ENCODE measurements at places on chromosomes 7 and 10.

DNA sequence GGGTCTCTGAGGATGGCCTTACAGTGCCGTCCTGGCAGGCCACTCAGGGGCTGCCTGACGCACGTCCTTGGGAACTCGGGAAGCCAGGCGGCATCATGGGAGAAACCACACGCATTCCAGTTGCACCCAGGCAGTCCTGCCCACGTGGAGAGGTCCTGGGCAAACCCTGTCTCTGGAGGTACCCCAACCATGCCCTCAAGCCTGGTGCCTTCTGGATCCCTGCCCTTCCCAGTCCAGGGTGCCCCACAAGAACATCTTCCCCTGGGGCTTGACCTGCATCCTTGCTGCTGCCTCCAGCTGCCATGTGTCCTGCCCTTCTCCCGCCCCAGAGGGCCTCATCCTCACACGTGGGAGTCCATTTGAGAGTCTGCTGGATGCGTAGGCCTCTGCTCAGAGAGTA, 200.3 kb upstream of the PPP2R2D start:
- DNase-seq = no peak

- no peak for DNase-seq
These were observed 150.3 kb downstream of the RNF216 start for GRCh38 chr7:5631152-5631551.

DNA sequence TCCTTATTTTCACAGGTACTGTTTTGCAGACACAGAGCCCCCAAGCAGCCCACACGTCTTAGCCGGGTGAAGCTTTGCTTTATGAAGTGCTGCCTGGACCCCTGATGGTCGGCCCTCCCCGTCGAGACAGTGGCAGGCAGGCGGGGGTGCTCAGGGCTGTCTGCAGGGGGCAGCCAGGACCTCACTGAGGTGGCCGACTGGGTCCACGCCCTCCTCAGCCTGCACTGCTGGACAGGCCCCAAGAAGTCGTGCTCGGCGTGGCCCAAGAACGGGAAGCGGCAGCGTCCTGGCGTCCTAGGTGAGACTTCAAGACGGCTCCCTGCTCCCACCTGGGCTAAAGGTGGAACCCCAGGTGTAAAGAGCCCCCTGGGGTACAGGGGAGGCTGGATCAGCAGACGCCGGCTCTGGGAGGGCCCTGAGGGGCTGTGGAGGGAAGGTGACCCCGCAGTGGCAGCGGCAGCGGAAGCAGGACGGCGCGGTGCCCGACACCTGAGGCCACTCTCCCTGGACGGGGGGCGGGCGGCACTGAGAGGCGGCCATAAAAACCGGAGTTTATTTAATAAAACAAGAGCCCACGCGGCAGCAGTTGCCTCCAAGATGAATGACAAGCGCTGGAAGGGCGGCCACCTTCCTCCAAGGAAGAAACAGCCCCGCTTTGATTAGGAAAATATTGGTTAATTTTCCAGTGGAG, 179.4 kb downstream of the ELFN1 start:
- DNase-seq = no peak

DNA sequence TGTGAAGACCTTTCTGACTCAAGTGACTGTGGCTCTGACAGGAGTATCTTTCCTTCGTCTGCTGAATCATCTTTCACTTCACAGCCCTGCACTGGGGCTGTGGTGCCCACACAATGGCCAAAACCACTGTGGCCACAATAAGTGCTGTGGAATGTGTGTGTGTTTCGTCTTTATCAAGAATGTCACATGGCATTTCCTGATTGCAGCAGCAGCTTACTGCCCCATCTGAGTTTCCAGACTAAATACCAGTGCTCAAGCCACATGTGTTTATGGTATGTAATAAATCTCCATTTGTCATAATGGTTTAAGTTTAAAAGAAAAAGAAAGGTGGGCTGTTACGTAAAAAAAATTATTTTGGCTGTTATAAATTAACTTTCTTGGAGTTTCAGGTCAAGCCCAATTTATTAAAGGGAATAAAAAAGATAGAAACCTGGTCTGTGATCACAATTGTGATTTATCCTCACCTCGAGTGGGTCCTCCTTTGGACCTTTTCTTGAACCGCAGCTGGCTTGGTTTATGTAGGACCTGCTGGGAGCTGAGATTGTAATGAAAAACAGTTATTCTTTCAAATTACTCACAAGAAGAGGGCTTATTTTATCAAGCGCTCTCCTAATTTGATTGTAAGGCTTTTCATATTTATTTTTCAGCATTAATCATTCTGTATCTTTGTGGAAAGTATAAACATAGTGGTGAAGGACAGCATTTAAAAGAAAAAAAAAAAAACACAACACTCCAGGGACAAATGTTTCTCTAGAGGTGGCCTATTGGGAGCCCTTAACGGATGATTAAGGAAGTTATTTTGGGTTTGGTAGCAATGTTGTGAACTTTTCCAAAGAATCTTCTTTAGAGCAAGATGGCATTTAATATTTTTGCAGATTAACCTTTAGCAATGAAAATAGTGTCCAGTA, 116.2 kb downstream of the LRMDA start:
- DNase-seq = no peak

GRCh38 chr10:50286517-50286916, 35.2 kb upstream of the ASAH2 start:
- no peak for DNase-seq

DNA sequence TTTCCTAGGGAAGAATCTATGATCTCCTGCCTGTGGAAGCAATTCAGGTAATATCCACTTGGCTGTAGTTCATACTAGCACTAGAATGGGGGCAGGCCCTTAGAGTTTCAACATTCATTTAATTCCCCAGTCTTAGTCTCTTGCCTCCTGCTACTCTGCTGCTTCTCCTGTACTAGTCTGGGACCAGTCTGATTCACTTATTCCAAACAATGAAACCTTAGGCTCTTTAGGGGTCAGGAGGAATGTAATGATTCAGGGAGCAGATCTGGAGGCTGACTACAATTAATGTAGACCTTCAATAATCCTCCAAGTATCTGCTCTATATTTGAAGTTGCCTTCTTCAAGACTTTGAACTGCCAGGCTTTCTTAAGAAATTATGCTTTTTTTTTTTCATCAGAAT, 101.8 kb downstream of the GNAT3 start:
- DNase-seq = no peak

GRCh38 chr7:2106924-2107323, 125.8 kb downstream of the MAD1L1 start:
- no peak for DNase-seq

- DNase-seq = no peak
These were observed 58.9 kb upstream of the USP6NL start for GRCh38 chr10:11670381-11670780.

- no peak for DNase-seq
These were observed 603 bp downstream of the ADRA2A start for GRCh38 chr10:111077479-111077784.

DNA sequence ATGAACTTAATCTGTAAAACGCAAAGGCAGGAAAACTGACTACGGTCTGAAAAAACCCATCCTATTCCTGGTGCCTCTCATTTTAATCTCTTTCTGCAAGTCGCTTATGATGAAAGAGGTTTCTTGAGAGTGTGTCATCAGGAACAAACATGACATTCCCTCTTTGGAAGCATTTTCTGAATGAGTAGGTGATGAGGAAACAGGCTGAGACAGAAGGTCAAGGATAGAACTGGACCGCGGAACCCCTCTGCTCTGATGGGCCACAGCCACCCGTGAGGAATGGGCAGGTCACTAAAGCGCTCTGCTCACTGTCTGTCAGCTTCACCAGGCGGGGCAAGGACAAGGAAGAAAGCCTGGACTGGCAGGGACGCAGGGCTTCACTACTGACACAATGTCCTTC, 28.6 kb downstream of the BEND7 start:
- DNase-seq = no peak

DNA sequence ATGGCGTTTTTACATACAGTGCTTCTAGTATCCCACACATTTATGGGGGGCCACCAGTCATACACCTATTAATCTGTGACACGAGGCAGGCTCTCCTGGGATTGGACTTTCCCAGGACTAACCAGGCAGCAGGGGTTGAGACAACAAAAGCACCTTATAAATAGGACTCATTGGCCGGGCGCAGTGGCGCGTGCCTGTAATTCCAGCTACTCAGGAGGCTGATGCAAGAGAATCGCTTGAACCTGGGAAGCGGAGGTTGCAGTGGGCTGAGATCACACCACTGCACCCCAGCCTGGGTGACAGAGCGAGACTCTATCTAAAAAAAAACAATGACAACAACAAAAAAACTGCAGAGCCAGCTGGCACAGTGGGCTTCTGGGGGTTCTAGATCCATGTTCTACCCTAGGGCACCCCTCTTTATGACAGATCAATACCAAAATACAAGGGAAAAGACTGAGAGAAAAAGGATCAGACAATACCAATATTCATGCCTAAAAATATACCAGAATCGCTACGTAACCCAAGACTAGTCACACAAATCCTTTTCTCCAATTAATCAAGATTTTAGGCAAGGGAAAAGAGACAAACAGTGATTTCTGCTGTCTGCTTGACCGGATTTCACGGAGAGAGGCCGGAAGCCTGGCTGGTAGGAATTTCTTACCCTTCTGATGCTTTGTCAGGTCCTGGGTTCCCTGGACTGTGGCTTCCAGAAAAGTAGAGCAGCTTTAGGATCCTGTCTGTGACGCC, 98.4 kb upstream of the CCNY start:
- no peak for DNase-seq

- DNase-seq = no peak
These were observed 38.3 kb downstream of the BEND7 start for GRCh38 chr10:13490503-13490902.

DNA sequence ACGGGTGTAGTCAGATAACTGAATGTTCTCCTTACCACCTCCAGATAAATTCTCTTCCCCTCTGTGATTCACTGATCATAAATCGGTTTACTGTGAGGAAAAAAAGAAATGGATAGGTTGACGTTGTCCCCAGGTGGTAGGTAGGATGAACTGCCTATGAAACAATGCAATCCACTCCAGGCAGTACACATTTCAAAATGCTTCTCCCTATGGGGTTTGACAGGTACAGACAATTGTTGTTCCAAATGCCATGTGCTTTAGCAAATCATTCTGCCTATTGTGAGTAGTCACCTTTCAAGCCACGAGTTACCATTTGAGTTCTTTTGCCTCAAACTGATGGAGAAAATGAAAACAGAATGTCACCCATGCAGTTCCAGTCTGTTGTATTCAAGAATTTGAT, 21.8 kb downstream of the VIM start:
- DNase-seq = no peak

- DNase-seq = no peak
These were observed 17.9 kb downstream of the NHLRC2 start for GRCh38 chr10:113872139-113873030.

DNA sequence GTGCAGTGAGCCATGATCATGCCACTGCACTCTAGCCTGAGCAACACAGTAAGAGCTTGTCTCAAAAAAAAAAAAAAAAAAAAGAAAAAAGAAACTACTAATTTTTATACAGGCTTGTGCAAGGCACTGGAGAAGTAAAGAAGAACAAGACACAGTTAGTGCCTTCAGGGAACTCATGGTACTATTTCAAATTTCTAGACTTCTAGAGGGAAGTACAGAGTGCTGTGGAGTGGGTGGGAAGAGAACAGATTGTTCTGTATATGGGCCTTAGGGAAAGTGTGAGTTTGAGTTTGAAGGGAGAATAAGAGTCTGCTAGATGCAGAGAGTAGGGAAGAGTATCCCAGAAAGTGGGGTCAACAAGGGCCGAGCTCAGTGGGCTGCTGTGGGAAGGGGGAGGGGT, 234.8 kb downstream of the PHTF2 start:
- no peak for DNase-seq

GRCh38 chr7:134083766-134084487, 43.2 kb upstream of the LRGUK start:
- no peak for DNase-seq

DNA sequence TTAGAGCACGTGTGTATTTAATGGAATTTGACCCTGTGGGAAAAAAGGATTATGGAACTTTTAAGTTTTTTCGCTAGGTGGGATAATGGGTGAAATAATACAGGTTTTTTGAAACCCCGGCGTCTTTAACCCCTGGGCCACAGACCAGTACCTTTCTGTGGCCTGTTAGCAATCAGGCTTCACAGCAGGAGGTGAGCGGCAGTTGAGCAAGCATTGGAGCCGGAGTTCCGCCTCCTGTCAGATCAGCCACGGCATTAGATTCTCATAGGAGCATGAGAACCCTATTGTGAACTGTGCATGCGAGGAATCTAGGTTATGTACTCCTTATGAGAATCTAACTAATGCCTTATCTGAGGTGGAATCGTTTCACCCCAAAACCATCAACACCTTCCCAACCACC, 28.6 kb downstream of the WAC start:
- DNase-seq = no peak

GRCh38 chr10:50538555-50539398, 85.0 kb downstream of the SGMS1 start:
- DNase-seq = no peak

GRCh38 chr10:123269017-123269552, 114.9 kb downstream of the BUB3 start:
- DNase-seq = no peak

DNA sequence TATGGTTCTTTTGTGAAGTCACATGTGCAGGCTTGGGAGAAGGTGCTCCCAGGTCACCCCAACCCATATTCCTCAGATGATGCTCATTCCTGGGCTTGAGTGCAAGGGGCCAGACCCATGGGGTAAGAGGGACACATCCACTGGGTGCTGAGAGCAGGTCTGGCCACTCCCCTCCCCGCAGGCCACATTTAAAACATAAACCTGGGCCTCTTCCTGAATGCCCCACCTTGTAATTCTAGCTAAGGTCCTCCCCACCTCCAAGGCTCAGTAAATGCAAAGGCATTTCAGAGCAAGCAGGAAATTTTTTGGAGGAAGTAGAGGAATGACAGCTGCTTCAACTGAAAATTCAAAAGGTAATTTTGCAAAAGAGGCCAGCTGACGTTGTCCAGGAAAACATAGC, 172.5 kb downstream of the ARHGAP21 start:
- no peak for DNase-seq

DNA sequence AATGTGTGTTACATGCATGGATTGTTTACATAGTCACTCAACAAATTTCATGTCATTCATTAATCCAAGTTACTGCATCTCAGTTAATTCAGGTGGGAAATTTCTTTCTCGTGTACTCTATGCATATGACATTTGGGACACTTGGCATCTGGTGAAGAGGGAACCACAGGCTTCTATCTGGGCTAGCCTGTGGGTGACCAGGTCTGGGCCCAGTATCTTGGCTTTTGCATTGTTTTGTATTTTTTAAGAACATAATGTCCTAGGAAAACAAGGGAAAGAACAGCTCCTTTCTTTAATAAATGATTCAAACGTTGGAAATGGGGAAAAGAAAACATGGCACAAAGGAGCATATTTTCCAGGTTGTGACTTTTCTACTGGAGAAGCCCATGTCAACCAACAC, 331.1 kb downstream of the WDR11 start:
- no peak for DNase-seq

DNA sequence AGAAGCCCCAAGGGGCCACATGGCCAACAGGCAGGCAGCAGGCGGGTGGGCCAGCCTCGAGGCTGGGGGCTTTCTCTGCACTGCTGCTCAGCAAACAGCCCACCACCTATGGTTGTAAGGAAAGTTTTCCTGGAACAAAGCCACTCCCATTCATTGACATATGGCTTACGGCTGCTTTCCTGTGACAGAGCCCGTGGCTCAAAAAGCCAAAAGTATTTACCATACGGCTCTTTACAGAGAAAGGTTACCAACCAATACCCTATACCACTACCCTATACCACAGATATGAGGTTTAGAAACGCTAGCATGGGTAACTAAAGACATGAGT, 152.7 kb downstream of the MAD1L1 start:
- no peak for DNase-seq

GRCh38 chr7:154419344-154419743, 367.1 kb downstream of the DPP6 start:
- no peak for DNase-seq
